ENCODE measurements at places on chromosomes 5 and 9.

GRCh38 chr9:78074385-78075291, 43.0 kb upstream of the GNAQ start:
- DNase-seq, result no peak

DNA sequence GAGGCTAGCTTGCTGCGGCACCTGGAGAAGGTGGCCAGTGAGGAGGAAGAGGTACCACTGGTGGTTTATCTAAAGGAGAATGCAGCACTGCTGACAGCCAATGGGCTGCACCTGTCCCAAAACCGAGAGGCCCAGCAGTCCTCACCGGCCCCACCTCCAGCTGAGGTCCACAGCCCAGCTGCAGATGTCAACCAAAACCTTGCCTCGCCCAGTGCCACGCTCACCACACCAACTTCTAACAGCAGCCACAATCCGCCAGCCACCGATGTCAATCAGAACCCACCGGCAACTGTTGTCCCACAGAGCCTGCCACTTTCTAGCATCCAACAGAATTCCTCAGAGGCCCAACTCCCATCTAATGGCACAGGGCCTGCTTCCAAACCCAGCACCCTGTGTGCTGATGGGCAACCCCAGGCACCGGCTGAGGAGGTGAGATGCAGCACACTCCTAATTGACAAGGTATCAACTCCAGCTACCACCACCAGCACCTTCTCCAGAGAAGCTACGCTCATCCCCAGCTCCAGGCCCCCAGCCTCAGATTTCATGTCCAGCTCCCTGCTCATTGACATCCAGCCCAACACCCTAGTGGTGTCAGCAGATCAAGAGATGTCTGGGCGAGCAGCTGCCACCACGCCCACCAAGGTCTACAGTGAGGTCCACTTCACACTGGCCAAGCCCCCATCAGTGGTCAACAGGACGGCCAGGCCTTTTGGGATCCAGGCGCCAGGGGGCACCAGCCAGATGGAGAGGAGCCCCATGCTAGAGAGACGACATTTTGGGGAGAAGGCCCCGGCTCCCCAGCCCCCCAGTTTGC, 8.0 kb downstream of the SYNPO start:
- no peak for DNase-seq

- no peak for DNase-seq
Measured at GRCh38 chr9:20022410-20022809, 233.6 kb upstream of the SLC24A2 start.

- no peak for DNase-seq
Measured at GRCh38 chr5:75716715-75717081, 539 bp downstream of the POC5 start.

DNA sequence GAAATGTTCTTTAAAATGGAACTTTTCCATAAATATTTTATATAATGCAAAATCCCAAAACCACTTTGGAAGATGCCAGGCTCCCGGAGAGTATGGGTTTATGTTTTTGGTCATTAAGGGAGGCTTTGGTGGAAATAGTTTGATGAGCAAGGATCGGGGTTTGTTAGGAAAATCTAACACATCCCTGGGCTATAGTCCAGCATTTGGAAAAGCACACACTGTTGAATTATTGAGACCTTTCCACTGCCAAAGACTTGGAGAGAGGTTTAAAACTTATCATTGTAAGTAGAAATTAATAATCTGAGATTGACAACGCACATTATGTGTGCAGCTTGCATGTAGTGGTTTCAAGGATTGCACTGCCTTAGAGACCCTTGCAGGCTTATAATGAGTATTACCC, 156.3 kb downstream of the PARP8 start:
- DNase-seq, result no peak

- no peak for DNase-seq
Measured at GRCh38 chr5:106940986-106941385, 729.8 kb downstream of the EFNA5 start.

DNA sequence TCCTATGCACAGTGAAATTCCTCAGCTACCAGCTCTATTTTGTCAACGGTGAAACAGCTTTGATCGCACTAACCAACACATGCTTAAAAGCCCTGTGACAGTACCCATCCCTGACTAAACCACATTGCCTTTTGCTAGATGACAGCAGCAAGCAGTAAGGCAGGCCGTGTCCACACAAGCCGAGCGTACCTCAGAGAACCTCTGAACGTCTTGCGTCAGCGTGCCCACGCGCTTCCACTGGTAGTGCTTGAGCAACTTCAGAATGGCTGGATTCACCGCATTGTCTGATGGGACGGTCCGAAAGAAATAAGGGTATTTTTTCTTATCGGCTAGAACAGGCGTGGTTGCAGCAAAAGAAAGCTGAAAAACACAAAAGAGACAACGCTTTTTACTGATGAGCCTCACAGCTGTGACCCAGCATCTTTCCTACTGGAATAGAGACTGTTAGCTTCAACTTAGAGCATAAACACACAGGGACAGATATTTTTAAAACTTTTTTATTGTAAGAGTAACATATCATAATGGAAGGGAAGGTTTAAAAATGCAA, 167.0 kb downstream of the GABBR2 start:
- no peak for DNase-seq

- no peak for DNase-seq
Measured at GRCh38 chr5:135195270-135195608, 161.2 kb upstream of the PITX1 start.

- DNase-seq, result no peak
Measured at GRCh38 chr9:133490201-133490681, 11.3 kb upstream of the SLC2A6 start.

DNA sequence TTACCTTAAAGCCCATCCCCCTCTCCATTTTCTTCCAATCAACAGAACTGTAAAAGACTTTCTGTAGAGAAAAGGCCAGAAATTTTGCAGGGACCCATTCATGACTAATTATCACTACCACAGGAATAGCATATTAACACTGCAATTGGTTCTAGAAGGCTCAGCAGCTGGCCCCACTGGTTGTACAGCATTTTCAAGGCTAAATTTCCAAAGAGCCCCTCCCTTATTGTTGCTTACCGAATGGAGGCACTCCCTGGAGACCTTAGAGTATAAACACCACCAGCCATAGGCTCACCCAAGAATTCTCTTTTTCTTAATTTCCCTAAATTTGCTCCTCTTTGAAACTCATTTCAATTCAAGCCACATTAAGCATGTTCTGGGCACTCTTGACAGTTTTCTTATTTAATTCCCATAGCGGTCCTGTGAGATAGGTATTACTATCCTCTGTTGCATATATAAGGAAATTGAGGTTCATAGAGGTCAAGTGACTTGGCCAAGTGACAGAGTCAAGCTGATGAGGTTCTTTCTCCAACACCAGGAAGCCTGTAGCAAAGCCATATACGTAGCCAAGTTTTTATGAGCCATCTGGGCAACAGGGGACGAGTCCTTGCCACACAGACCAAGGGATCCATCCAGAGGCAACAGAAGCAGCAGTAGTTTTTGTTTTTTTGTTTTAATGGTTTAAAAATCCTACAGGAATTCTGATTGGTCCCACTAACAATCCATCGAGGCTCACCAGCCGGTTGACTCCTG, 83.9 kb upstream of the NR5A1 start:
- DNase-seq, result no peak

DNA sequence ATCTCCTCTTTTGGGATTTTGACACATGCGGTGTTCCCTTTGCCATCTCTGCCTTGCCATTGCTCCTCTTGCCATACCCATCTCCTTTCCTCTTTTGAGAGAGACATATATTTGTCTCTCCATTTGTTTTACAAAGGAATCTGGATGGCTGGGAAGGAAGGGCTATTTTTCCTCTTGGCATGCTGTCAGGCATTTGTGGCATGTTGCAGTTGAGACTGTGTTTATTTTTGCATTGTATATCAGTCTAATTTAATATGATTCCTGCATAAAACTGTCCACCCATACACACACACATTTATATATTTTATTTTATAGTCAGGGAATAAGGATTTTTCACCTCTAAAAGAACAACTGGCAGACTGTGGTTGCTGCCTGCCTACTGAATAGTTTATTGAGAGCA, 1105.8 kb upstream of the SEMA6A start:
- DNase-seq, result no peak

DNA sequence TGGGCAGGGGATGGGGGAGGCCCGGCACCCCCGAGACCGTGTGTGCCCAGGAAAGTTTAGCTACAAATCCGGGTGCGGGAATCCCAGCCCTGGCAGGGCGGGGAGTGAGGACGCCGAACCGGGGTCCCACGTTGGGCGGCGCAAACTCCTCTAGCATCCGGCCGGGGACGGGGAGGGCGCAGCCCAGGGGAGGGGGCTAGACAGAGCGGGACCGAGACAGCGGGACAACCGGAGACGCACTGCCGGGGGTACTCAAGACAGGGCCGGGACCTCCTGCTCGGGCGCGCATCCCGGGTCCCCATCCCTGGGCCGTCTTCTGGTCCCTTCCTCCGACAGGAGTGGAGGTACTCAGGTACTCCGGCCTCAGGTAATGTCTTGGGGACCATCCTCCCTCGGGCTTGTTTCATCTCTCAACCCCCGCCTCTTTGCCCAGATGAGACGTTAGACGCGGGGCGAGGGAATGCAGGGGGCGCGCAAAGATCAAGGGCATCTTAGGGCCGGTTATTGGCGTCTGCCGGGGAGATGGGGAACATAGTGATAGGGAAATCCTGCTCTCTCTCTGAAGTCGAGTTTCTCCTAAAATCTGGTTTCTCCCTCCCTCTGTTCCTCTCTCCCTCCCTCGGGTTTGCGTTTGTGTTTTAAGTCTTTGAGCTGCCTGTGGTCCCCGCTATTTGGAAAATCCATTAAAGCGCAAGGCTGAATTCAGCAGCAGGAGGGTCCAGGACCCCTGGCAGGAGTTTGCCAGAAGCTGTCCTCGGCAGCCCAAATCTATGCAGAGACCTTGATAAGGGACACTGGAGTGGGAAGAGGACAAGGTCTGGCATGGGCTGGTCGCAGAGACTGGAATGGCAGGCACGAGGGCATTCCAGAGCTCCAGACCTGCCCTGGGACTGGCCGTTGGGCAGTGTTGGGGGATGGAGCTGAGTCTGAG, 815 bp downstream of the PDZD2 start:
- no peak for DNase-seq

DNA sequence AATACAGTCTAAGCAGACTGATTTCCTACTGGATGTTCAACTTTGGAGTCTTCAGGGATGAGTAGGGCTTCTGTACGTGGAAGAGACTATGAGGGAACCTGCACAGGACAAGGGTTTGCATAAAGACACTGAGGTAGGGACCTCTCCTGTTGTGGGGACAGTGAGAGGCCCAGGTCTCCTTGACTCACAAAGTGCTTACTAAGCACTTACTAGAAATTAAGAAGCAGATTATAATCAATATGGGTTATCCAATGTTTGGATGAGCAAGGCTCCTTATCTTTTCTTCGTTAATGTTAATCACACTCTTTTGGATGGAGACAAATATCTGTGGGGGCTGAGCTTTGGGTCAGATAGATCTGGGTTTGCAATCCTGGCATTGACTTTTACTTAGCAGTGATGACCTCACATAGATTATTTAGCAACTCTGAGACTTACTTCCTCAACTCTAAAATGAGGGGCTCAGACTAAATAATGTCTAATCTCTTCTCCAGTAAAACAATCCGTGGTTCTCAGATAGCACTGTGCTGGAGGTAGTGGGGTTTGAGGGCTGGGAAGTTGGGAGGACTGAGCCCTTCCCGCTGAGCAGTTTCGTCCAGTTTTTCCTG, 45.9 kb downstream of the PDCD1LG2 start:
- no peak for DNase-seq

DNA sequence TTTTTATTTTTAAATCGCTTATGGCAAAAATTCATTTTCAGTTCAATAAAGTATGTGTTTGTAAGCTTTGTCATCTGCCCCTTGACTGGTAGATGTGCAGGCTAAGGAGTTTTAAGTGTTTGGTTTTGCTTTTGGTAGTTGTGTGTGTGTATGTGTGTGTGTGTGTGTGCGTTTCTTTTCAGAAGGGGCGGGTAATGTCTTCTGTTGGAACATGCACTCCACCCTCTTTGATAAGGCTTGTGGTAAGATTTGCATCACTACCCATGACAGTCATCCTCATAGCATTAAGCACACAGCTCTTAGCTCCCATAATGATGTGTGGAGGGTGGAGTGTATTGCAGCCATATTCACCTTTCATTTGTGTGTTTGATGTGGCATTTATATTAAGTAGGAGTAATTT, 92.1 kb upstream of the FSD1L start:
- DNase-seq, result no peak

Measured in stimulated activated CD8-positive, alpha-beta memory T cell treated with anti-CD3 and anti-CD28 coated beads, Interleukin-15, amount 100 ng/mL, for 48 hours (primary cell).